Femur (tissue), 1 donor: ENCODE measurements at places on chromosomes 13 and 19.

DNA sequence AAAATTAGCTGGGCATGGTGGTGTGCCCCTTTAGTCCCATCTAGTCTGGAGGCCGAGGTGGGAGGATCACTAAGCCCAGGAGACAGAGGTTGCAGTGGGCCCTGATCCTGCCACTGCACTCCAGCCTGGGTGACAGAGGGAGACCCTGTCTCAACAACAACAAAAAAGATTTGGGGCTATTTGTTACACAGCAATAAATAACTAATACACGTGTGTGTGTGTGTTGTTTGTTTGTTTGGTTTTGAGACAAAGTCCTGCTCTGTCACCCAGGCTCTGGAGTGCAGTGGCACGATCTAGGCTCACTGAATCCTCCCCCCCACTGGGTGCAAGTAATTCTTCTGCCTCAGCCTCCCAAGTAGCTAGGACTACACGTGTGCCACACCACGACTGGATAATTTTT lies 32.9 kb upstream of the FEM1A start:
- DNase-seq = no peak

DNA sequence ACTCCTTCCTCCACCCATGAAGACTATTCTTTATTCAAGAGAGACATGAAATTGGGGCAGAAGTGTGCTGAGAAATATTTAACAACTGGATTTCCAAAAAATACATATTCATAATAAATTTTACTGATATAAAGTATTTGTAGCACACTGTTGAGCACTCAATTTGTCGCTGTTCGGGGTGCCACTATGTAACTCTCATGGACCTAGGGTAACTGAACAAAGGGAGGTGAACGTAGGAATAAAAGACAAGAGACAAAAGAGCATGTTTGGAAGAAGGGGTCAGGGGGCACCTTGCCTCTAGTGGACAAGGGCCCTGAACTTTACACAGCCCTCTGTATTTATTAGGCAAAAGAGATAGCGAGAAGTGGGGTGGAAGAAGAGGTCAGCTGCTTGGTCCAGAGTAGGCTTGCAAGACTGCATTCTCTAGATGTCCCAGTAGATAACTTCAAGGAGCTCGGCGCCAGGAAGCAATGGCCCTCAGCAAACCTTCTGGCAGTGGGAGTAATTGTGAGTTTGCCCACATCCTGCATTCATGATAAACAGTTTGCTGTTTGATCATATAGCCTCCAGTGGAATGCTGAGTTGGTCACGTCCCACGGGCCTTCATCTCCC lies 4.5 kb upstream of the ZNF175 start:
- no peak for DNase-seq

- peak; percentile 62 for DNase-seq
These were observed at the start of gene VAV1 for GRCh38 chr19:6772028-6772865. TSS of gene VAV1 (plus strand) at chr19:6772708. CDS start at chr19:6772808, 100 bp downstream.

GRCh38 chr19:48170817-48171347 lies 402 bp downstream of the ZSWIM9 start:
- no peak for DNase-seq

GRCh38 chr19:41871573-41872383 lies 5.3 kb upstream of the CD79A start:
- DNase-seq = peak; percentile 53

DNA sequence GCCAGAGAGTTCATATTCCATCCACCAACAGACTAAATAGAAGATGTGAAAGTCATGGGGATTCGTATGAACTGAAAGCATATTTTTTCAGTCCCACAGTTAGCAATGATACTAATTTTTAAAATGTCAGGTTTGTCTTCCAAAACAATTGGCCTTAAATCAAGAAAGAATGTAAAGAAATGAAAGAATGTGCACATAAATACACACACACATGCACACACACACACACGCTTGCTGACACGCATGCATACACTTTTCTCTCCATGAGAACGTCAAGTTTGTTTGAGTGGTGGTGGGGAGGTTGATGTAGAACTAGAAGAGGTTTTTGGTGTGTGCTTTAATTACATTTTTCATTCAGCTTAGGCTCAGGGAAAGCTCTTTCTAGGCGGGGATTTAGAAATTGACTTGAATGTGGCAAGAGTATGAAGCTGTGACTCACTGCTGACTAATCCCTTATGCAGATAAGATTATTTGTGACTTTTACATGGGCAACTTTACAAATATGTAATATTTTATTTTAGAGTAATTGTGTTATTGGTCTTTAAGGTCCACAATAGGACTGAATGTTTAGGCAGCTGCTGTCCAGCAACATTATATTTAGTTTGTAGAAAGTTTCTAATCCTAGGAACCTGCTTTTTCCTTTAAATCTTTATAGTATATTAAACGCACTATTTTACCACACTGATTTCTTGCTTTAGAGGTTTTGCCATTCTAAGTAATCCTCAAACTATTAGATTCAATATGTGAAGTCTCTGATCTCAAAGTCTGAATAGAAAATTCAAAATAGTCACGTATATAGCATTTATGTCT lies 18.8 kb downstream of the FLT1 start:
- no peak for DNase-seq

DNA sequence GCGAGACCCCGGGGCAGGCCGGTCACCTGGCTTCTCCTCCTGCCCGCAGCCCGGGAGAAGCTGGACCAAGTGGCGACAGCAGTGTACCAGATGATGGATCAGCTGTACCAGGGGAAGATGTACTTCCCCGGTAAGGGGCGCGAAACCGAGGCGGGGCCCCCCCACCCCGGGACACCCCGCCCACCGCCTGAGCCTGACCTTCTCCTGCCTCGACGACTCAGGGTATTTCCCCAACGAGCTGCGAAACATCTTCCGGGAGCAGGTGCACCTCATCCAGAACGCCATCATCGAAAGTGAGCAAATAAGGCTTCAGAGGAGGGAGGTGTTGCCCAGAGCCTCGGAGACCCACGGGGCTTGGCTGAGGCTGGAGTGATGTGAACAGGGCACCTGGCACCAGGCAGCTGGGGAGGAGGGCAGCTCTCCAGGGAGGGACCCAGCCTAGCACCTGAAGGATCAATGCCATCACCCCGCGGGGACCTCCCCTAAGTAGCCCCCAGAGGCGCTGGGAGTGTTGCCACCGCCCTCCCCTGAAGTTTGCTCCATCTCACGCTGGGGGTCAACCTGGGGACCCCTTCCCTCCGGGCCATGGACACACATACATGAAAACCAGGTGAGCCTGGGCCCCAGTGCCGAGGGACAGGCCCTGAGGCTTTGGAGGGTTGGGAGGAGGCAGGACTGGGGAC lies 629 bp downstream of the IZUMO4 start:
- DNase-seq = peak; percentile 45

- DNase-seq = no peak
These were observed 2.7 kb downstream of the EIF3G start for GRCh38 chr19:10116866-10117616.

DNA sequence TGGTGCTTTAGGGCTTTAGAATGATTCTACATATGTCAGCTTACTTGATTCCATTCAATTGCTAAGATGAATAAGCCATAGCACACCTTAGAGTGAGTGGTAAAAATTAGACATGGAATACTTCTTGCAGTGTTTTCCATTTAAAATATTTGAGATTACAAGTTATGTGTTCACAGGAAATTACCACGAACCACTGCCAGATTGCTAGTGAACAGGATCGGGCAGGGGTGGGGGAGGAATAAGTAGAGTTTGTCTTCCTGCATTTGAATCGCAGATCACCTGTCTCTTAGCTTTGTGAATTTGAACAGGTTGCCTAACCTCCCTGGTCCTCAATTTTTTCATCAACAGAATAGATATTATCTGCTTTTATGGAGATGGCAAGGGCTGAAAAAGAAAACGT lies 124.6 kb downstream of the GGACT start:
- DNase-seq = no peak

GRCh38 chr13:95914991-95915501 lies 138.2 kb downstream of the UGGT2 start:
- DNase-seq = no peak

- no peak for DNase-seq
These were observed 286.5 kb upstream of the NBEA start for GRCh38 chr13:34655554-34655953.

DNA sequence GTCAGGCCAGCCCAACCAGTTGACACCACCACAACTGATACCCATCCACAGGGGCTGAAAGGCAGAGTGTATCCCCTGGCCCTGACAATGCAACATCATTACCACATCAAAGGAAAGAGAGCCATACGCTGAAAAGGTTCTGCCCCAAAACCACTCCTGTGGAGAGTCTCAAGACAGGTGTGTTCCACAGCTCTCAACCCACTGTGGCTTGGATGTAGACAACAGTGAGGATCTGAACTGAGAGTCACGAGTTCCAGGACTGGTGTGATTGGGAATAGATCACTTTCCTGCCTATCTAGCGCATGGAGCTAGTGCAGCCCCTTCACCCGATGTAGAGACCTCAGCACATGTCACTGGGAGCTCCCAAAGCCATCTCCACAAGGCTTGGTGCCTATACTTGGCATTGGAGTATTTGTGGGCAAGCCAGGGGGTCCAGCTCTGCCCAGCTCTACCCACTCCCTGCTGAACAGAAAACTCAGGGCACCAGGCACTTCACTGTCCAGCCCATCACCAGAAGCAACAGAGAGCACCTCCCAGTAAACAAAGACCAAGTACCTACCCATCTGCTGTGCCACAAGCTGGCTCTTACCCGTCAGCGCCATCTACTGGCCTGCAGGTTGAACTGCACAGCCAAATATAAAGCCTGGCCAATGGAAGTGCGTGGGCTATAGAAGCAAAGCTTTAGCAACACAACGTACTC lies 579.5 kb downstream of the UQCRFS1 start:
- DNase-seq = peak; percentile 42

DNA sequence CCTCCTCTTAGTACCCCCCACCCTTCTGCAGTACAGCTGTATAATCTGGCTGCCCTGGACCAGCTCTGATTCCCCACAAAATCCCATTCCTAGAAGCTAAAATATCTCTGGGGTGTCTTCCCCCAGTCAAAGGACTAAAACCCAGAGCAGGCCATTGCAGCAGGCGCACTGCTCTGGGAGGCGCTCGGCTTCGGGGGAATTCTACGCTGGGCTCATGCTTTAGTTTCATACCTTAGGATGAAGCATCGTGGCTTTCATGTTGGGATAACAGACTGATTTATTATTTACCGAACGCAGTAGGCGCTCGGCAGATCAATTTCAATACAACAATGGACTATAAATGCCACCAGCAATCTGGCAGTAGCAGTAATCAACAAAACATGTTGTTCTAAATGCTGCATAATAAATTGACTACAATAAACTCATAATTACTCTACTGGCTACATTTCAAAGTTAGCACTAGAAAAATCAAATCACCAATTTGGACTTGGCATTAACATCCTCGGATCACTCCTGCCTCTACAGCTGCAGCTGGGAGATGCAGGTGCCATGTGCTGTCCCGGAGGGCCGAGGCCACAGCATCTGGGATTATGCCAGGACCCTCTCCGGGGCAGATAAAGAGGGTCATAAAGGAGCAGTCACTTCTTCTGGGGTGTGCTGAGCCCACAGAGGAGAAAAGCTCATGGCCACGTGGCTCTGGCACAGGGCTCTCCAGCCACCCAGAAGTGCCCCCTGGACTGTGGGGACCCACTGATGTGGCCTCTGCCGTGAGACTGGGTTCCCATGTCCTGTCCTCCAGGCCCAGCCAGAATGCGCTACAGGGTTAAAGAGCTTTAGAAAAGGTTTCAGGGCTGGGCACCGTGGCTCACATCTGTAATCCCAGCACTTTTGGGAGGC lies 35.3 kb downstream of the CEBPG start:
- no peak for DNase-seq

GRCh38 chr13:23203516-23203915 lies 22.7 kb downstream of the SGCG start:
- no peak for DNase-seq

DNA sequence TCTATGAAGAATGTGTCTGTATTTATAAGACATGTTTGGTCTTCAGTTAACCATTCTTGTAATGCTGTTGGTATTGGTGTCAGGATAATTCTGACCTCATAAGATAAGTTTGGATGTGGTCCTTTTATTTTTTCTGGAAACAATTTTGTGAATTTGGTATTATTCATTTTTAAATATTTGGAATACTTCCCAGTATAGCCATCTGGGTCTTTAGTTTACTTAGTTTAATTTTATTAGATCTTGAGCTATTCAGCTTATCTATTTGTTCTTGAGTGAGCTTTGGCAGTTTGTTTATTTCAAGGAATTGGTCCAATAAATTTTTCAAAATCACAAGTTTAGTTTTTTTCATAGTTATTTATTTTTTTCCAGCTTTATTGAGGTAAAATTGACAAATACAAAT lies 335.4 kb upstream of the PCDH20 start:
- no peak for DNase-seq

DNA sequence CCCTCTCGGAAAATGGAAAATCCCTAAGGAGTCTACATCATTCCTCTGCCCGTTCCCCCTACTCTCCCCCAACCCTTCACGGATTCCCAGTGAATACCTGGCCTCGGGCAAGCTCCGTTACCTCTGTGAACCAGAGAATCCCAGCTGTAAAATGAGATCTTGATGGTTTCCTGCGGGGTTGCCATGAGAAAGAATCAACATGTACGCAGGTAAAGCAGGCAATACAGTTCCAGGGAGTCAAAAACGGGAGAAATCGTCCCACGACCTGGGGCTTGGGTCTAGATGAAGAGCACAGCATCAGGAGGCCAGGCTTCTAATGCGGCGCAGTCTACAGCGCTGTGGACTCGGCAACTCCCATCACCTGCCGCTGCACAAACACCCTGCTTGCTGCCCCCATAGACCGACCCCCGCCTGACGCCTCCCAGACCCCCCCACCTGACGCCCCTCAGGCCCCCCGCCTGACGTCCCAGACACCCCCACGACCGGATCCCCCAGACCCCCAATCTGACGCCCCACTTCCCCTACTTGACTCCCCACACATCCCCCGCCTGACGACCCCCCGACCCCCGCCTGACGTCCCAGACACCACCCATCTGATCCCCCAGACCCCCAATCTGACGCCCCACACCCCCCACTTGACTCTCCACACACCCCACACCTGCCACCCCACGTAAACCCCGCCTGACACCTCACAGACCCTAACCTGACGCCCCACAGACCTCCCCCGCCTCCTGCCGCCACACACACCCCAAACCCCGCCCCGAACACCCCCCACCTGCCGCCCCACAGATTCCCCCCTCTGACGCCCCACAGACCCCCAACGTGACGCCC lies 680 bp downstream of the LIG4 start:
- peak; percentile 31 for DNase-seq

DNA sequence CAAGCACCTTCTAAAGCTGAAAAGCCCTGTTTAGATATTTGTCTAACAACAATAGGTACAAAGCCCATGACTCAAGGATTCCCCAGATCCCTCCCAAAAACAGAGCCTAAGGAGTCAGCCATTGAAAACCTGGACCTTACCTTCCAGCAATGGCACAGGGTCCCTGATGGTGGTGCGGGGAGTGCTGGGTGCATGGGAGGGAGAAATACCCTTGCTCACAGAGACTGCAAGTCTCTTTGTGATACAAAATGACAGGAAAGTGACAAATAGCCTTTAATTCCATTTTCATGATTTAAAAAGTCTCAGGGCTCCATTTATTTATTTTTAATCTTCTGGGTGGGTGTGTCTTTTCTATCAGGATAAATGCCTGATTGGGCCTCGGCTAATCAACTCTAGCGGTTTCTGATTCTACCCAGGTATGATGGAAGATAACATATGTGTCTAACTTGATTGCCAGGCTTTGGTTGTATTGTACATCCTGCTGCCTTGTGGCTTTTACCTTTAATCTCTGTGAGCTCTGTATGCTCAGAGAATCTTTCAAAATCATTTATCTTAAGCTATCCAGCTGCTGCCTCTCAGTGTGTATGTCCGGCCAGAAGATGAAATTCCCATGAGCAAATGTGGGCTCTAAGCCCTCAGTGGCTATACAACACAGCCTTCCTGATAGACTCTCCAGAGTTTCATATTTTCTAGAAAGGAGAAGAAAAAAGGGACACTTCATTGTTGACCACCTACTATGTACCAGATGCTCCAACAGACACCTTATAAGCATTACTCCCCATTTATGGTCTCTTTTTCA lies 54.6 kb upstream of the FAM124A start:
- no peak for DNase-seq
